Activated naive CD8-positive, alpha-beta T cell treated with anti-CD3 and anti-CD28 coated beads, Interleukin-2, amount 10 ng/mL, durations not matched to agents 7 days and 5 days (primary cell): ENCODE measurements at places on chromosomes 2 and 18. TPM values are rescaled to one million over a fixed set of nuclear protein-coding genes. Genes with fewer than 3 reads are reported as not detected.

GRCh38 chr18:79387615-79388014, 8.1 kb upstream of the NFATC1 start:
- H3K36me3 ChIP-seq = no peaks in the 10 kb centered on the region
- no peak for DNase-seq
- no peak overlapping the region for H3K27ac ChIP-seq
- H3K4me1 ChIP-seq = peaks cover 6% of the 10 kb centered on the region
- peaks cover 34% of the 10 kb centered on the region for H3K27me3 ChIP-seq
- H3K4me3 ChIP-seq = no peak overlapping the region

GRCh38 chr2:1676913-1677820, 67.1 kb downstream of the PXDN start:
- no peaks in the 10 kb centered on the region for H3K4me1 ChIP-seq
- H3K36me3 ChIP-seq = no peaks in the 10 kb centered on the region
- peaks cover 2% of the 10 kb centered on the region for H3K27me3 ChIP-seq
- no peak for DNase-seq
- no peak overlapping the region for H3K27ac ChIP-seq
- no peak overlapping the region for H3K4me3 ChIP-seq

DNA sequence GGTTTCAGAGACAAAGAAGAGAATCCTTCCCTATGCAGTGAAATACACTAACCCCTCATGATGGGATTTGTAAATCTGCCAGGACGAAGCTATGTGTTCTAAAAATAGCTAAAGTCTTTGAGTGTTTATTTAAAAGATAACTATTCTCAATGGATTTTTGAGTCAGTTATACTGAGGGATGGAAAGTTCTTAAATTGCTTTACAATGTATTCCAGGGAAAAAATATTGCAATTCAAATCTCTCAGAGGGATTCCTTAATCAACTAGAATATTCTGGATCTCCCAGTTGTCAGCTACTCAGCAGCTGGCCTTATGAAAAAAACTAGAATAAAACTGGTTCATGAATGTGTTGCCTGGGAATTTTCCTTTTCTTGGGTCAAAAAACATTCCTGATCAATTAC, 312.4 kb downstream of the PLCL1 start:
- DNase-seq = no peak
- no peak overlapping the region for H3K27ac ChIP-seq
- no peaks in the 10 kb centered on the region for H3K36me3 ChIP-seq
- no peaks in the 10 kb centered on the region for H3K27me3 ChIP-seq
- H3K4me3 ChIP-seq = no peak overlapping the region

DNA sequence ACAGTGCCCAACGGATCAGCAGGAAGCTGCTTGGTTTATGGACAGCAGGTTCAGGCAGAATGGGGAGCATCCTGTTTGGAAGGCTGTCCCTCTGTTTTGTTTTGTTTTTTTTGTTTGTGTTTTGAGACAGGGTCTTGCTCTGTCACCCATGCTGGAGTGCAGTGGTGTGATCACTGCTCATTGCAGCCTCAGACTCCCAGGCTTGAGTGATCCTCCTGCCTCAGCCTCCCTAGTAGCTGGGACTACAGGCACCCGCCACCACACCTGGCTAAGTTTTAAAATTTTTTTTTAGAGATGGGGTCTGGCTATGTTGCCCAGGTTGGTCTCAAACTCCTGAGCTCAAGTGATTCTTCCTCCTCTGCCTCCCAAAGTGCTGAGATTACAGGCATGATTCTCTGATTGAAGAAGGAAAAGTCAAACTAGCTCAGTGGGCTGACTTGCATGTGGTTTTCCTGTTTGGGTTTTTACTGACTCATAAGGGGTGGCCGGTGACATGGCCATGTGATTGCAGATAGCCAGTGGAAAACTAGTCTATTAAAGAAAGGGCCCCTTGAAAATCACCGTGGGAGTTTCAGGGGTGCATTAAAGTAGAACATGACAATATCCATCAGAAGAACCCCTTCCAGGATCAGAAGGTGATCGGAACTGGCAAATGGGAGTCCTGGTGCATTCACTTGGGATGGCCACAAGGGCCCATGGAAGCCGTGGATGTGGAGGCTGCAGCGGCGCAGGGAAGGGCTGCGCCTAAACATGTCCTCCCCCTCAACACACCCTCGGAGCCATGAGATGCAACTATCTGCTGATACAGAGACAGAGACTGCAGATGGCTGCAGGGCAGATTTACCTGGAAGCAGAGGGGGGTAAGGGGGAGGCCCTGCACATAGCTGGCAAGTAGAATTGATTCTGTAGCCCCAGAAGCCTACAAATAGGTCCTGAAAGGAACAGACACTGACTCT, 26.5 kb downstream of the AQP12B start:
- no peak overlapping the region for H3K4me3 ChIP-seq
- no peak overlapping the region for H3K27ac ChIP-seq
- H3K36me3 ChIP-seq = no peaks in the 10 kb centered on the region
- no peak for DNase-seq
- H3K4me1 ChIP-seq = peaks cover 10% of the 10 kb centered on the region

DNA sequence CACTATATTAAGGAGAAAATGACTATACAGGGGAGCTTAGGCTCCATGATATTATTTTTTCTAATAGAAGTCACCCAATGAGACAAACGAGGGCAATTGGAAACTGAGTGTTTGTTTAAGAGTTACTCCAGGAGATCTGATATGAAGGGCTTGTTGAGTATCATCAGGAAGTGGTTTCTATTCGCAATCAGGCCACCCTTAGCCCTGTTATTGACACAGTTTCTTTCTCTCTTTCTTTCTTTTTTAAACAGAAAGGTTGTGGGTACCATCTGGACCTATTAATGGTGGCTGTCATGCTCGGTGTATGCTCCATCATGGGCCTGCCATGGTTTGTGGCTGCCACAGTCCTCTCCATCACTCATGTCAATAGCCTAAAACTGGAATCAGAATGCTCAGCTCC, 117.3 kb downstream of the DPP4 start:
- peak overlapping the region; percentile 93 for H3K27ac ChIP-seq
- peak overlapping the region; percentile 69 for H3K4me3 ChIP-seq
- H3K27me3 ChIP-seq = no peaks in the 10 kb centered on the region
- peaks cover 62% of the 10 kb centered on the region for H3K4me1 ChIP-seq
- peaks cover 32% of the 10 kb centered on the region for H3K36me3 ChIP-seq

DNA sequence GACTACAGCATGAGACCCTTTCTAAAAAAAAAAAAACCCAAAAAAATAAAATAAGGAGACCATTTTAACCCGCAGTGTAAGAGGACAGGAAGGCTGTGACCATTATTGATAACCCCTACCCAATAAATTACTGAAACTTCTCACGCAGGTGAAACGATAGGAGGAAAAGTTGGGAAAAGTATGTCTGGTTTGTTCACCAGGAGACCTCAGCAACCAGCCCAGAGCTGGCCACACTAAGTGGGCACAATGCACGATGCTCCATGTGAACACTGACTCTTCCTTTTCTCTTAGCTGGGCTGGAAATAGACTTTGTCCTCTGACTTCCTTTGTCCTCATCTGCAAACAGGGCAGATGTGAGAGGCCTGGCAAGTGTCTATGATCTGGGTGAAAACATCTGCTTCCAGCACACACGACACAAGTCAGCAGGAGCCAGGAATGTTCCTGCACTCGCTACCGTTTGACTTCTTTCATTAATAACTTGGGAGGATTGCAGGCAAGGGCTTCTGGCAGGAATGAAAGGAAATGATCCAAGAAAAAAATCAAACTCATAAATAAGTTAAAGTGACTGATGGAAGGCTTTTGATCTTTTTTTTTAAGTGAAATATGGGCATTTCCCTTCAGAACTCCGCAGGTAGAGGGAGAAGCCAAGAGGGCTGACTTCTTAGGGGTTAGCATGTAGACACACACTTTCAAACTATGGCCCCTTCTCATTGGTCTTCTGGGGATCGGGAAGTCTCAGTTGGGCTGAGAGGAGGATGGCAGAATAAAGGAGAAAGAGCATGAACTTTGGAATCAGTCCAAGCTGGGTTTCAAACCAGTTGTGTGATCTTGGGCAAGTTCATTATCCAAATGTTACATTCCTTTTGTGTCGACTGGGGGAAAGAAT, 137.4 kb upstream of the MYCN start:
- H3K36me3 ChIP-seq = no peaks in the 10 kb centered on the region
- no peaks in the 10 kb centered on the region for H3K4me1 ChIP-seq
- H3K27ac ChIP-seq = no peak overlapping the region
- H3K27me3 ChIP-seq = no peaks in the 10 kb centered on the region
- H3K4me3 ChIP-seq = no peak overlapping the region

- no peak overlapping the region for H3K4me3 ChIP-seq
- no peaks in the 10 kb centered on the region for H3K36me3 ChIP-seq
- no peaks in the 10 kb centered on the region for H3K4me1 ChIP-seq
- no peak for DNase-seq
- no peak overlapping the region for H3K27ac ChIP-seq
These were observed 157.9 kb downstream of the ASB1 start for GRCh38 chr2:238584617-238585016.

Gene CFAP53
- total RNA-seq = 0.68 TPM

Gene SKOR2
- not detected for total RNA-seq

Gene MTA3
- total RNA-seq = 35.6 TPM

Gene MEP1B
- not detected for total RNA-seq

Gene GCG
- total RNA-seq = not detected

Gene RAD51AP2
- not detected for total RNA-seq
